ENCODE measurements at places on chromosomes 6 and 20.
A peak's percentile ranks its signal among the peaks of the same experiment; 100 is the strongest.

DNA sequence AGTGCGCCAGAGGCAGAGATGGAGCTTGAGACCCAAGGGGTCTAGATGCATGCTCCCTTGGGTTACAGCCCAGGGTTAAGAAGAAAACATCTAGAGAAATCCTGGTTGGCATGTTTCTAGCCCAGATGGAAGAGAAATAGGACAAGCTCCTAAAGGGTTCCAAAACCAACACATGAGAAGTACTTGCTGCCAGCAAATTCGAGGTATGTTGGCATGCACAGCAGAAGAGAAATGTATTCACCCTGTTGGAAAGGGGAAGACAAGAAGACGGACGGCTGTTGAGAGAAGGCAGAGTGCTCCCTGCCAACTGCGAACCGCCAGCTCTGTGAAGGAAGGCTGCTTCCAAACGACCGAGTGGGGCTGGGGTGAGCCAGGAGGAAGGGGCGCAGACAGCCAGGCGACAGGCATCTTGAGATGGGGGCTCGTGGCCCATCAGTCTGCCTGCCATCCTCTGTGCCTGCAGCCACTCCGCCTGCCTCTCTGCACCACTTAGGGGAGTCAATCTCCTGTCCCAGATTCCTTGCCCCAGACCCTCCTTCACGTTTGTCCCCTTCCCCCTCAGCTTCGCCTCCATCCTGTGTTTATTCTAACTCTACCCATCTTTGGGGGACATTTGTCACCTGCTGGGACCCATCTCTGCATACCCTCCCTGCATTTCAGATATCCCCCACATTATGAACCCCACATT, 249.2 kb downstream of the CDC5L start:
- DNase-seq = no peak

DNA sequence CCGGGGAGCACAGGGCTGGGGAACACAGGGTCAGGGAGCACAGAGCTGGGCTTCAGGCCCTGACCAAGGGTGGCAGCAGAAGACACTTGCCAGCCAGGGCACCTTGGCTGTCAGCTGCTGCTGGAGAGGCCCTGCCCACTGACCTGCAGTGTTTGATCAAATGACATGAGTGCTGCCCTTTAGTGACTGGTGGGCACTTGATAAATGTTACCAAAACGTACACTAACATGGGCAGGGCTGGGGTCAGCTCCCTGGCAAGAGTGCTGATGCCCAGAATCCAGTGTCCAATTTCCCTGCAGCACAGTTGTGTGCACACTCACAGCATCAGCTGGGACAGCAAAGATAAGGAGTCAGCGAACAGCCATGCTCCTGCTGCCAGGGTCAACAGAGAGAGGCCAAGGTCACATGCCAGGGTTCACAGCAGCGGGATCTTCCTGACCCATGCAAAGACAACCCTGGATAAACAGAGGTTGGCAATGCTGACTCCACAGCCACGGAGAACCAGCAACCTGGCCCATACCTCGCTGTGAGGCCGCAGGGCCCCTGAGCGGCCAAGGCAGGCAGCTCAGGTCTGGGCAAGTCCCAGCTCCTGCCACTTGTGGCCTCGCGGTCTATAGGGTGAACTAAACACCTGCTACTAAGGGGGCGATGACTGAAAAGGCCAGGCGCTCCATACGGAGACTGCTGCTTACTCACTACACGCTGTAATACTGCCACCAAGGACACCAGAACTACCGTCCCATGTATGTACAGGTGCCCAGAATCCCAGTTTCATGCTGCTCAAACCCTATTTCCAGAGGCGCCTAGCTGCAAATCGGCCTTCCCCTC, 46.3 kb downstream of the NINL start:
- DNase-seq = no peak

DNA sequence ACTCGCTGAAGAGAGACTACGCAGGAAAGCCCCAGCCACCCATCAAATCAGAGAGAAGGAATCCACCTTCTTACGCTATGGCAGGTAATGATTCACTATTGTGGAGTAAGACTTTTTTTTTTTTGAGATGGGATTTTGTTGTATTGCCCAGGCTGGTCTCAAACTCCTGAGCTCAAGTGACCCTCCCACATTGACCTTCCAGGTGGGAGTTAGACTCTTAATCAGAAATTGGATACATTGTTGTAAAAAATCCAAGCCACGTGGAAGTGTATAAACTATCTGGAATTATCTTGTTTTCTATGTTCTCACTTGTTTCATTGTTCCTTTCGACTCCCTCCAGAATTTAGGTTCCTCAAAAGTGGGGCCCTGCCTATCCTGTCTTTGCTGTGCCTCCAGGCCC, 6.8 kb downstream of the NQO2 start:
- no peak for DNase-seq

DNA sequence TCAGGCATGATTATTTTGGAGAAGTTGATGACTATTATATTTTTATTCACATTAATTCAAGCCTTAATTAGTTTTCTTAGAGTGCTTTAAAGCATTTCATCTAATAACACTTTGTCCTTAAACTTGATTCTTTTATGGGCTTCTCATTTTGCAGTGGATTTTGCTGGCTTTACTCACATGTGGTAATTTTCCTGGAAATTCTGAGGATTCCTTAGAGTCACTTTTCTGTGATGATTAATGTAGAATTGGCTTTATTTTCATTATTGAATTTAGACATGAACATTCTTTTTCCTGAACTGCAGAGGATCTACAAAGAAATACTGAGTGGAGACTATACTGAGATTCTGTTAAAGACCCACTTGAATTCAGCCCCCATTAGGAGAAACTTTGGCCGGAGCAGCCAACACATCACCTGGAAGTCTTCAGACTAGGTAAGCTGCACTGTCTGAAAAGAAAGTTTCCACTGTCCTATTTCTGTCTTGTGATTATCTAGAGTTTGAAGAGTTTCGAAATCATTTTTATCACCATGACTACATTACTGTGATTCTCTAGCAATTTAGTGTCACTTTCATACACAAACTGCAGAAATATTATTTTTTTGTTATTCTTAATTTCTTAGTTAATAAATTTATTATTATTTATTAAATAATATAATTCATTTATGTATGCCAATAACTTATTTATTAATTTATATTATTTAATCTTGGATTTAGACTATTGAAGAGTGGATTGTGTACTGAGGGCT, 1.9 kb downstream of the RFPL4B start:
- DNase-seq = peak; percentile 45

GRCh38 chr6:131828080-131828479, 20.3 kb downstream of the ENPP1 start:
- DNase-seq = peak; percentile 24

- DNase-seq = no peak
Measured at GRCh38 chr6:33433544-33434191, 13.8 kb downstream of the SYNGAP1 start.

DNA sequence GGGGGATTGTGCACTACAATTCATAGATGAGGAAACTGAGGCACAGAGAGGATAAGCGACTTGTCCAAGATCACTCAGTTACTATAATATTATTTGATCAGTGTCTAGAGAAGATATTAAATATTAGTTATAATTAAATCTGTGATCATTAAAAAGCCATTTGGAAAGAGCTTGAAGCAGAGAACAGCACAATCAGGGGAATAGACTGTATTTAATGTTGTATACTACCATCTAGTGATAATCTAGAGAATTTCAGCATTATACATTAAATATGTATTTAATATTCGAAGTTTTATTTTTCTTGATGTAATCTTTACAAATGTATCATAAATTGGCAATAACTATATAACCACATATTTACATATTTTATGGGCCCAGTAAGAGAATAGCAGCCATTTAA, 20.1 kb upstream of the MTCL3 start:
- peak; percentile 13 for DNase-seq

DNA sequence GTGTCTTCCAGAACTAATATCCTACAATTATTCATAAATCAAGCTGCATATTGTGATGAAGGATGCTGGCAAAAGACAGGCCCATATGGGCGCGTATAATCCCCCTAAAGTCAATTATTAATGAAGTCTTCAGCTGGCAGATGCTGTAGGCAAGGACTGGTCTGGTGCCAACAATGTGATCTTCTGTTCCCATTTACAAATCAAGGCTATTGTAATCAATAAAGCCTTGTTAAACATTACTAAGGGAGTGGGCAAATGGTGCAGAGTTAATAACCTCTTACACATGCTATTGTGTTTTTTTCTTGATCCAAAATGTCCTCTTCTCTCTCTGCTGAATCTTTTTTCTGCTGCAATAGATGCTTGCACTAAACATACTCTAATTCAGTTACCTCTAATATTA, 119.0 kb downstream of the ALDH8A1 start:
- DNase-seq = no peak

DNA sequence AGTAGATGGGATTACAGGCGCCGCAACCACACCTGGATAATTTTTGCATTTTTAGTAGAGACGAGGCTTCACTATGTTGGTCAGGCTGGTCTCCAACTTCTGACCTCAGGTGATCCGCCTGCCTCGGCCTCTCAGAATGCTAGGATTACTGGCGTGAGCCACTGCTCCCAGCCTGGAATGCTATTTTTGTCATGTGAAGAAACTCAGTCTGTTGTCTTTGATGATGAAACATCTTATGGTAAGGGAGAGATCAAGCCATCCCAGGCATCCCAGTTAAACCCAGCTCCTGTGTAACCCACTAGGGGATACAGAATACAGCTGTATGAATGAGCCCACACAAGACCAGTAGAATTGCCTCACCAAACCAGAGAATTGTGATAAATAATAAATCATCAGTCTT, 83.6 kb upstream of the RBM24 start:
- no peak for DNase-seq

DNA sequence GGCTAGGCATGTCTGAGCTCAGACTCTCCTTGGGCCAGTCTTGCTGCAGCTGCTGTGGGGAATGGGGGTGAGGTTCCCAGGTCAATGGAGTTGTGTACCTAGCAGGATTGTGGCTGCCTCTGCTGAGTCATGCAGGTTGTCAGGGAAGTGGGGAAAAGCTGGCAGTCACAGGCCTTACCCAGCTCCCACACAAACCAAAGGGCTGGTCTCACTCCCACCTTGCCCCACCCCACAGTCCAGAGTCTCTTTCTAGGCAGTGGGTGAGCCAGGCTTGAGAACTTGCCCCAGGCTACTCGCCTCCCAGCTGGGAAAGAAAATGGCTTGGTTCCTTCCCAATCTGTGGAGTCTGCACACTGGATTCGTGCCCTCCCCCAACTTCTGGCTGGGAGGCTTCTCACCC, 65.7 kb downstream of the SCP2D1 start:
- no peak for DNase-seq

DNA sequence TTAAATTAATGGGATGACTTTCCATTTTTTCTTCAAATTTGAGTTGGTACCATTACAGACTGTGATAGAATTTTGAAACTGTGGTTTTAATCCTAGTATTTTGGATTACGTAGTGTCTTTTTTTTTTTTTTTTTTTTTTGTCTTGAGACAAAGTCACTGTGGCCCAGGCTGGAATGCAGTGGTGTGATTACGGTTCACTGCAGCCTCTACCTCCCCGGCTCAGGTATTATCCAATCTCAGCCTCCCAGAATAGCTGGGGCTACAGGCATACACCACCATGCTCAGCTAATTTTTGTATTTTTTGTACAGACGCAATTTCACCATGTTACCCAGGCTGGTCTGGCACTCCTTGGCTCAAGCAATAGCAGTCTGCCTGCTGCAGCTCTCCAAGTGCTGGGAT, 87.1 kb downstream of the SOX4 start:
- DNase-seq = no peak

- no peak for DNase-seq
Measured at GRCh38 chr20:50516935-50517816, 7.0 kb downstream of the PTPN1 start.

DNA sequence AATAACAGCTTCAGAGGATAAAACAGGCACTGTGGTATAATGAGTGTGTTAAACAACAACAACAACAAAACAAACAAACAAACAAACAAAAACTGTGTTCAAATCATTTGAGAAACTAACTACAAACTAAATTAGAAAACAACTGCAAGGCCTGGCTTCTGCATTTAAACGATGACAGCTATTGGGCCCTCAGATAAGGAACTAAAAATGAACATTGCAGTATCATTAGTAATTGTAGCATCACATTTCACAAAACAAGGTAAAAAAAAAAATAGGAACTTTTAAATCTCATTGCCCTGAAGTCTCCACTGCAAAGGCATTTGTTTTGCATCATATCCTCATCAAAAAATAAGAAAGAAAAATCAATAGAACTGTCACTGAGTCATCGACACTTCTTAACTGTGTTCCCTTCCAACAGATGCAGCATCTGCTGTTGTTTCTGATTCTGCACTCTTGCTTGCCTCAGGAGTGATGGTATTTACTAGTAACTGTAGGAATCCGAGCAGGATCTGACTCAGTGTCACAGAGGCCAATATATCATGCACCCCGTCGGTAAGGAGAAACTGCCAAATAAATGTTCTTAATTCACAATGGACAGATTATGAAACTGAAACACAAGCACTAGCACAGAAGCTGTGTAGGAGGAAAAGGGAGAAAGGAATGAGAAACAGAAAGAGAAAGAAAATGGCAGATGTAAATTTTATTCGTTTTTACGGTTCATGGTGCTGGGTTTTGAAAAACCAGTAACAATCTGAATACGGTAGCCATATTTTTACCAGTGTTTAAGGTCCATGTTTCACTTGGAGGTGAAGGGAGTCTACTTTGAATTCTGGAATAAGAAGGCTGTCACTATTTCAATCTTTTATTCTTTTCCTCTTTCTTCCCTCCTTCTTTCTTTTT, 365.7 kb upstream of the EPHA7 start:
- peak; percentile 93 for DNase-seq

- no peak for DNase-seq
Measured at GRCh38 chr6:169960521-169960885, 209.1 kb downstream of the ERMARD start.

DNA sequence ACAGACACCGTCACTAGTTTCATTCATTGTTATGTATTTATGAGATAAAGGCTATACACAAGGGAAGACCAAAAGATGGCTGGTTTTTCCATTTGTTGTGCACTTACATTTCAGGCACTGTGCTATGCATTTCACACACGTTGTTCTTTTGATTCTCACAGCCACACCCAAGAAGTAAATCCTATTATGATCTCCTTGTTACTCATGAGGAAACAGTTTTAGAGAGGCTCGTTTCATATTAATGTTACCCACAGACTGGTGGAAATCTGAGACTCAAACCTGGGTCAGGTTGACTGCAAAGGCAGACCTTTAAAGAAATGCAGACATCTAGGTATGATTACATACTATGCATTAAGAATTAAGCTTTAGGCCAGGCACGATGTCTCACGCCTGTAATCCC, 34.9 kb downstream of the SHLD1 start:
- no peak for DNase-seq
